ENCODE measurements at places on chromosomes 7 and 10. TPM values are rescaled to one million over a fixed set of nuclear protein-coding genes. Genes with fewer than 3 reads are reported as not detected.

GRCh38 chr7:111931958-111932357 lies 274.2 kb downstream of the DOCK4 start:
- H3K4me3 ChIP-seq, result no peak overlapping the region
- H3K27me3 ChIP-seq, result no peaks in the 10 kb centered on the region
- H3K4me1 ChIP-seq, result peaks cover 9% of the 10 kb centered on the region
- H3K27ac ChIP-seq, result no peak overlapping the region
- no peak for DNase-seq

- H3K36me3 ChIP-seq, result no peaks in the 10 kb centered on the region
- no peak overlapping the region for H3K4me3 ChIP-seq
- peak overlapping the region; percentile 42 for H3K27ac ChIP-seq
- no peak for DNase-seq
- H3K27me3 ChIP-seq, result no peaks in the 10 kb centered on the region
Observed at GRCh38 chr7:101018271-101019167, 1.4 kb upstream of the MUC17 start.

- H3K4me1 ChIP-seq, result no peaks in the 10 kb centered on the region
- no peaks in the 10 kb centered on the region for H3K36me3 ChIP-seq
- no peaks in the 10 kb centered on the region for H3K27me3 ChIP-seq
- no peak for DNase-seq
- H3K4me3 ChIP-seq, result no peak overlapping the region
Observed at GRCh38 chr10:47038881-47039561, 127.8 kb downstream of the PTPN20 start.

GRCh38 chr10:28965937-28966336 lies 288.6 kb downstream of the BAMBI start:
- DNase-seq, result no peak
- H3K4me1 ChIP-seq, result peaks cover 8% of the 10 kb centered on the region
- no peak overlapping the region for H3K4me3 ChIP-seq
- H3K36me3 ChIP-seq, result no peaks in the 10 kb centered on the region
- H3K27me3 ChIP-seq, result no peaks in the 10 kb centered on the region
- no peak overlapping the region for H3K27ac ChIP-seq

- no peaks in the 10 kb centered on the region for H3K36me3 ChIP-seq
- no peak overlapping the region for H3K4me3 ChIP-seq
- no peak for DNase-seq
- H3K4me1 ChIP-seq, result peaks cover 51% of the 10 kb centered on the region
- H3K27me3 ChIP-seq, result no peaks in the 10 kb centered on the region
Observed at GRCh38 chr10:74901301-74901700, 74.9 kb downstream of the KAT6B start.

The TRIM73 gene
- 7.4 TPM for total RNA-seq

- no peaks in the 10 kb centered on the region for H3K36me3 ChIP-seq
- H3K27me3 ChIP-seq, result no peaks in the 10 kb centered on the region
- no peak overlapping the region for H3K4me3 ChIP-seq
- no peak for DNase-seq
Observed at GRCh38 chr10:17273403-17273802, 45.4 kb downstream of the VIM start.

GRCh38 chr10:71829171-71829570 lies 21.9 kb downstream of the PSAP start:
- H3K27me3 ChIP-seq, result no peaks in the 10 kb centered on the region
- no peak overlapping the region for H3K4me3 ChIP-seq
- H3K36me3 ChIP-seq, result peaks cover 89% of the 10 kb centered on the region
- peaks cover 22% of the 10 kb centered on the region for H3K4me1 ChIP-seq

All from vagina (tissue), 2 donors.